ENCODE measurements at places on chromosomes 7 and 10. TPM values are rescaled to one million over a fixed set of nuclear protein-coding genes. Genes with fewer than 3 reads are reported as not detected.

The ACSM6 gene
- polyA plus RNA-seq: not detected

The GOLGA7B gene
- polyA plus RNA-seq: 1.3 TPM

The NPTX2 gene
- polyA plus RNA-seq: 77.3 TPM

The BAMBI gene
- polyA plus RNA-seq: 24.4 TPM

The PNLIPRP2 gene
- 0.61 TPM for polyA plus RNA-seq

The FFAR4 gene
- 1.3 TPM for polyA plus RNA-seq

The RGR gene
- polyA plus RNA-seq: 2.2 TPM

The CHAT gene
- polyA plus RNA-seq: 0.75 TPM

The EBF3 gene
- polyA plus RNA-seq: 4.0 TPM

The VWC2 gene
- polyA plus RNA-seq: 0.08 TPM

GRCh38 chr10:60338786-60339185, 50.9 kb downstream of the ANK3 start:
- H3K36me3 ChIP-seq: no peaks in the 10 kb centered on the region
- H3K27me3 ChIP-seq: no peaks in the 10 kb centered on the region
- DNase-seq: no peak
- H3K4me1 ChIP-seq: no peaks in the 10 kb centered on the region
- H3K27ac ChIP-seq: no peak overlapping the region

- H3K4me1 ChIP-seq: no peaks in the 10 kb centered on the region
- no peaks in the 10 kb centered on the region for H3K27me3 ChIP-seq
- DNase-seq: no peak
- H3K27ac ChIP-seq: no peak overlapping the region
- H3K4me3 ChIP-seq: no peak overlapping the region
These were observed 72.1 kb downstream of the GRB10 start for GRCh38 chr7:50710441-50711154.

DNA sequence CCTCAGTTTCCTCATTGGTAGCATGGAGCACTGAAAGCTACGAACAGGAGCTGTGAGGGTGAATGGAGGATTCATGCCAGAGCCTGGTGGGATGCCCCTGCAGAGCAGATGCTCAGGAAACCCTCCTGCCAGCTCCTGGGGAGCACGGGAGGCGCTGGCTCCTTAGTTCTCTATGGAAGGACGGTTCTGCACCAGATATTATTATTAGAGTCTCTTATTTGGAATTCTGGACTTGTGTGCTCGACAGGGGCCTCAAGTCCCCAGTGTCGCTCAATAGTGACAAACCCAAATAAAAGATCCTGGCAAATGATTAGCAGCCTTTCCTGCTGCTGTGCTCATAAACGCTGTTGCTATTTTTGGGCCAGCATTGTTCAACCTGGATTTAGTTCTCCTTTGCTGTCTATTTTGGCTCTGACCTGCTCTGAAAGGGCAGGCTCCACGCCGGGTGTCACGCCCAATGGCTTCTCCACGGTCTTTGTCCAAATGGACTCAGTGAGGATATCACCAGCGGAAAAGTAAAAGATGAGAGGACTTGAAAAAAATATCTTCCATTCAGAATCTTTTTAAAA, 23.0 kb upstream of the KLF6 start:
- H3K4me1 ChIP-seq: peaks cover 22% of the 10 kb centered on the region
- no peak overlapping the region for H3K27ac ChIP-seq
- H3K36me3 ChIP-seq: no peaks in the 10 kb centered on the region
- H3K4me3 ChIP-seq: no peak overlapping the region
- H3K27me3 ChIP-seq: no peaks in the 10 kb centered on the region

- H3K4me1 ChIP-seq: peaks cover 5% of the 10 kb centered on the region
- no peaks in the 10 kb centered on the region for H3K36me3 ChIP-seq
- DNase-seq: peak; percentile 89
- H3K27me3 ChIP-seq: no peaks in the 10 kb centered on the region
These were observed 177.3 kb upstream of the PHYHIPL start for GRCh38 chr10:58998924-58999713.

GRCh38 chr10:89414146-89414878, at the start of gene IFIT5:
Gene IFIT5 (plus strand): TSS chr10:89414568. CDS start chr10:89414799, 231 bp downstream.
- H3K27me3 ChIP-seq: no peaks in the 10 kb centered on the region
- H3K36me3 ChIP-seq: no peaks in the 10 kb centered on the region
- H3K27ac ChIP-seq: peak within 1 kb of the TSS; percentile 99
- peak within 1 kb of the TSS; percentile 94 for H3K4me3 ChIP-seq

DNA sequence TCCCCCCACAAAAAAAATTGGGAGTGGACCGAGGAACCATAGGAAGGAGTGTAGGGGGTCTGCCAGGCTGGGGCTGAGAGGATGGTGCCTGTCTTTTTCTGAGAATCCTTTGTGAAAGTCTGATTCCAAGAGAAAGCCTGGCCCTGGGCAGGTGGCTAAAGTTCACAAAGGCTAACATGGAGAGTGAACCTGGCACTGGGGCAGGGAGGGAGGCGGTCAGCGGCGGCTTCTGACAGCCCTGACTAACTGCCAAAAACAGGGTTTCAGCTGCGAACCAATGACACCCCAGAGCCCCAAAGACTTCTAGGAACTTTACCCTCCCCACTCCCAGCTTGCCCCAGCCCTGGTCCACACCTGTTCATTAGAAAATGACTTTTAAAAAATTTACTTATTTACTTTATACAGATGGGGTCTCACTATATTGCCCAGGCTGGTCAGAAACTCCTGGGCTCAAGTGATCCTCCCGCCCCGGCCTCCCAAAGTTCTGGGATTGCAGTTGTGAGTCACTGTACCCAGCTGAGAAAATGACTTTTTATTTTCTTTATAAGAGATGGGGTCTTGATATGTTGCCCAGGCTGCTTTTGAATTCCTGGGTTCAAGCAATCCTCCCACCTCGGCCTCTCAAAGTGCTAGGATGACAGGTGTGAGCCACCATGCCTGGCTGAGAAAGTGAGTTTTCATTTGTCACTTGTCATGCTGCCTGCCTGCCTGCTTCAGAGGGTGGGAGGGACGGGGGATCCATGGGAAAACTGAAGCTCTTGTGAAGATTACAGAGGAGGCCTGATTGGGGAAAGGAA, 61.0 kb upstream of the DUSP5 start:
- no peaks in the 10 kb centered on the region for H3K36me3 ChIP-seq
- no peaks in the 10 kb centered on the region for H3K4me1 ChIP-seq
- no peak overlapping the region for H3K4me3 ChIP-seq

- no peak overlapping the region for H3K4me3 ChIP-seq
- no peaks in the 10 kb centered on the region for H3K27me3 ChIP-seq
- H3K36me3 ChIP-seq: no peaks in the 10 kb centered on the region
These were observed 11.2 kb downstream of the DGKI start for GRCh38 chr7:137835486-137836112.

DNA sequence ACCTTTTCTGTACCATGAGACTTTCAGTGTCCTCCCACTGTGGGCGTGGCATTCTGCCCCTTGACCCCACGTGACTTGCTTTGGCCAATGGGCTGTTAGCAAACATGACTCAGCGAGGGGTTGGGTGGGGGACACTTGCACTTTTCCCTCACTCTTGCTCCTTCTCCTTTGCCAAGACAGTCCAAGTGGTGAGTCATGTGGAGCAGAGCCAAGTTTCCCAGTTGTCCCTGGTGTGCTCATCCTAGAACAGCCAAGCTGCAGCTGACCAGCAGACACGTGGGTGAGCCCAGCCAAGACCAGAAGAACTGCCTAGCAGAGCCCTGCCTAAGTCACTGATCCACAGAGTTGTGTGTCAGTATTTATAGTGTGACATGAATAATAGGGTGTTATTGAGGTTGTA, 82.8 kb upstream of the CPXM2 start:
- no peak for DNase-seq
- no peaks in the 10 kb centered on the region for H3K27me3 ChIP-seq
- no peak overlapping the region for H3K27ac ChIP-seq
- H3K4me1 ChIP-seq: peaks cover 3% of the 10 kb centered on the region

- H3K4me1 ChIP-seq: peaks cover 31% of the 10 kb centered on the region
- peak overlapping the region; percentile 83 for H3K27ac ChIP-seq
These were observed 47.7 kb downstream of the DLD start for GRCh38 chr7:107938456-107939250.

- no peak overlapping the region for H3K4me3 ChIP-seq
- no peak overlapping the region for H3K27ac ChIP-seq
- peaks cover 14% of the 10 kb centered on the region for H3K4me1 ChIP-seq
- DNase-seq: no peak
These were observed 167.7 kb downstream of the UBE2H start for GRCh38 chr7:129784783-129785684.

DNA sequence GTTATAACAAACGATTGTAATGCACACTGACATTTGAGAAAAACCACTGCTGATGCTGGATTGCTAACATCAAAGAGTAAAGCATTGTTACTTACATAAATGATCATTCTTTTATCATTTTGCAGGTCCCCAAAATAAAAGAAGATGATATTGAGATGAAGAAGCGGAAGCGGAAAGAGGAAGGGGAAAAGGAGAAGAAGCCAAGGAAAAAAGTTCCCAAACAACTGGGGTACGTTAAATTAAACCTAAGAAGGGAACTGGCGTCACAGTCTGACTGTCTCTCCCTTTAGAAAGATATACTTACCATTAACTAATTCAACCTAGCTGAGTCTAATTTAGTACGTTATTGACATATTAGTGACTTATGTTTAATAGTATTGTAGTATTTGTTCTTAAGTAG, 28.1 kb downstream of the UBN2 start:
- no peak overlapping the region for H3K4me3 ChIP-seq
- DNase-seq: no peak
- H3K27ac ChIP-seq: no peak overlapping the region
- no peaks in the 10 kb centered on the region for H3K36me3 ChIP-seq
- no peaks in the 10 kb centered on the region for H3K27me3 ChIP-seq
- no peaks in the 10 kb centered on the region for H3K4me1 ChIP-seq

DNA sequence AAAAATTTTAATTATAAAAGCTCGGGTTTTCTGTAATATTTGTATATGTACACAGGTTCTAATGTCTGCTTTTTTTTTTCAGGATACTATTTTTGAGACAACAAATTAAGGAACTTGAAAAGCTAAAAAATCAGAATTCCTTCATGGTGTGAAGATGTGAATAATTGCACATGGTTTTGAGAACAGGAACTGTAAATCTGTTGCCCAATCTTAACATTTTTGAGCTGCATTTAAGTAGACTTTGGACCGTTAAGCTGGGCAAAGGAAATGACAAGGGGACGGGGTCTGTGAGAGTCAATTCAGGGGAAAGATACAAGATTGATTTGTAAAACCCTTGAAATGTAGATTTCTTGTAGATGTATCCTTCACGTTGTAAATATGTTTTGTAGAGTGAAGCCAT, 57.9 kb upstream of the BAMBI start:
- no peaks in the 10 kb centered on the region for H3K27me3 ChIP-seq

DNA sequence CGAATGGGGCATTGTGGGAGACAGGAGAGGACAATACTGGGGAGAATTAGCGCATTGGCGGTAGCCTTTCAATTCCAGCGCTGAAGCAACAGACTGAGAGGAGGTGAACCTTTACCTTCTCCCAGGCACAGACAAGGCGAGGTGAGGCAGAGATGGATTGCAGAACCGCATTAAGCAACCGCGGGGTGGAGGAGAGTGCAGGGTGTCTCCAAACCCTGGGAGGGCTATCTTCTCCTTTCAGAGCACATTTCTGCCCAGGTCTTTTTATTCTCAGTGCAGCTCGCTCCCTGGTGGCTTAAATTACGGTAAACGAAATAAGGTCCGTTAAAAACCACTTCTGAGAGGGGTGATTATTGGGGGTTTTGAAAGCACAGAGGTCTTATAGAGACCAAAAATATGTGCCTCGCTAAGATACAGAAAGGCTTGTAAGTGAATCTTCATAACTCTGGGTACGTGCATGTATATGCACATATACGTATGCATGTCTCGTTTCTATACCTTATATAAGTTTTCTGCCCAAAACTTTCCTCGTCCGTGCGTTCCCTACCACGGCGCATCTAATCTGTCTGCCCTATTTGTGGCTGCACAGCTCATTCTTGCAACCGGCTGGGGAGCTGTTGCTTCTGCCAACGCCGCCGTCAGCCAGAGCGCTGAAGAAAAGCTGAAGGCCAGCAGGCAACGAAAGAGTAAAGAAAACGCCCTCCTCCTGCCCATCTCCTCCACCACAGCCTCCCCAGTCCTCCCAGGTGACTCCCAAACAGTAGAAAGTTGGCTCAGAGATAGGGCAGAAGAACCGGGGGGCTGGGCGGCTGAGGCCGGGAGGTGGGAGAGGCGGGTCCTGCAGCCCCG, 895 bp upstream of the ZNF804B start:
- no peaks in the 10 kb centered on the region for H3K27me3 ChIP-seq
- peak; percentile 52 for DNase-seq
- peaks cover 8% of the 10 kb centered on the region for H3K4me1 ChIP-seq
- H3K27ac ChIP-seq: no peak overlapping the region
- H3K4me3 ChIP-seq: peak overlapping the region; percentile 52

- H3K27me3 ChIP-seq: no peaks in the 10 kb centered on the region
- H3K4me1 ChIP-seq: peaks cover 9% of the 10 kb centered on the region
- H3K36me3 ChIP-seq: no peaks in the 10 kb centered on the region
These were observed 557 bp upstream of the LSM8 start for GRCh38 chr7:118183428-118183785.

DNA sequence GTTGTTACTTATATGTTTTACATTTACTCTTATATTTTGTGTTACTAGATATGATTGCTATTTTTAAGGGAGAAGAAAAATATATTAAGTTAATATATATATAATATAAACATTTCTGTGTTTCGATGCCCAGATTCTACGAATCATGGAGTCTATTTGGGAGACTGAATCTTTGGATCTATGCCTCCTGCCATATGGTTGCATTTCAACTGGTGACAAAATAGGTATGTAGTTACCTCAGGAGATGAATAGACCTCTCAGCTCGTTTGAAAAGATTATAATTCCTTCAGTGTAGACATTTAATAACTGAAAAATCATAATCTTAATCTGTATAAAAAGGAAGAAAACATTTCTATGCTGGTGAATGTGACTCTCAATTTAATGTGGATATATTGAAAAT, 16.9 kb downstream of the PIK3CG start:
- H3K27ac ChIP-seq: no peak overlapping the region
- no peak for DNase-seq
- H3K27me3 ChIP-seq: no peaks in the 10 kb centered on the region

- no peaks in the 10 kb centered on the region for H3K27me3 ChIP-seq
- H3K4me1 ChIP-seq: no peaks in the 10 kb centered on the region
- DNase-seq: no peak
- H3K36me3 ChIP-seq: no peaks in the 10 kb centered on the region
- no peak overlapping the region for H3K27ac ChIP-seq
- H3K4me3 ChIP-seq: no peak overlapping the region
These were observed 1004.9 kb downstream of the KCNMA1 start for GRCh38 chr10:76632767-76633051.

- no peak for DNase-seq
- H3K27ac ChIP-seq: no peak overlapping the region
- H3K4me3 ChIP-seq: no peak overlapping the region
These were observed 1020.2 kb upstream of the C7orf33 start for GRCh38 chr7:147570390-147570789.

- no peak for DNase-seq
- peak overlapping the region; percentile 25 for H3K27ac ChIP-seq
- H3K4me3 ChIP-seq: no peak overlapping the region
- H3K4me1 ChIP-seq: peaks cover 45% of the 10 kb centered on the region
- H3K36me3 ChIP-seq: no peaks in the 10 kb centered on the region
- no peaks in the 10 kb centered on the region for H3K27me3 ChIP-seq
These were observed 38.4 kb downstream of the TAF3 start for GRCh38 chr10:7856678-7857077.

GRCh38 chr10:111410740-111411139, 333.9 kb downstream of the ADRA2A start:
- H3K36me3 ChIP-seq: no peaks in the 10 kb centered on the region
- no peaks in the 10 kb centered on the region for H3K27me3 ChIP-seq
- H3K27ac ChIP-seq: no peak overlapping the region
- DNase-seq: no peak
- H3K4me1 ChIP-seq: no peaks in the 10 kb centered on the region

DNA sequence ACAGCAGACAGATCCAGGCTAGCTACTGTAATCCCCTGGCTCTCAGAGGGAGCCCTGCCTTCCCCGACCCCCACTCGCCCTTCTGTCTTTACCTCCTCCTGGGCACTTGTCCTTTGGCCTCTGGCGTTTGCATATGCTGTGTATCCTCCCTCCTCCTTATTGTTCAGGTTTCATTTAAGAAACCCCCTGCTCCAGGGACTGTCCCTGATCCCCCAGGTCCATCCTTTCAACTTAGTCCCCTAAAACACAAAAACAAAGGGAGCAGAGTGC, 25.7 kb downstream of the GRID1 start:
- H3K4me3 ChIP-seq: no peak overlapping the region
- H3K4me1 ChIP-seq: no peaks in the 10 kb centered on the region
- H3K27ac ChIP-seq: no peak overlapping the region

Data from testis (tissue), 5 donors.